ENCODE measurements at places on chromosomes 2 and 18.
A peak's percentile ranks its signal among the peaks of the same experiment; 100 is the strongest.

- DNase-seq: no peak
These were observed 130.6 kb downstream of the FMNL2 start for GRCh38 chr2:152465541-152465940.

- DNase-seq: no peak
These were observed 77.8 kb downstream of the SOCS6 start for GRCh38 chr18:70366670-70367069.

- DNase-seq: no peak
These were observed 90.1 kb downstream of the MALT1 start for GRCh38 chr18:58761241-58761969.

- DNase-seq: no peak
These were observed 46.1 kb upstream of the PTH2R start for GRCh38 chr2:208360259-208361076.

DNA sequence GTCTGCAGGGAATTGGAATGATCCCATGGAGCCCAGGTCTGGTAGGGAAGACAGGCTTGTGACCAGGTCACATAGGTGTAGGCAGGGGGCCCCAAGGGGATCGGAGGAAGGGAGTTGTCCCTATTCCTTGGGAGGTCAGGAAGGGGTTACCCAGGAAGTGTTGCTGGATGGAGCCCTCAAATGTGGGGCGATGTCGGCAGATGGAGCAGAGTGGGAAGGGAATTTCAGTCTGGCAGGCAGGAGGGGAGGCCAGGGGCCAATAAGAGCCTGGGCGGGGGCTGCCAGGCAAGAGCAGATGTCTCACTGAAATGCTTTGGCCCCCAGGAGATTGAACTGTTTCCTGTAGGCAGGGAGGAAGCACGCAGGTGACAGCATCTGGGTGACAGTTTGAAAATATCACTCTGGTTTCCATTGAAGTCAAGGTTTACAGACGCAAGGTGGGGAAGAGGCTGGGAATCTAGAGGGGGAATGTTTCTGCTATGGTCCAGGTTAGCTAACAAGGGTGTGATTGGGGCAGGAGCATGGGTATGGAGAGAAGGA lies 81.5 kb upstream of the SMAD2 start:
- DNase-seq: no peak

GRCh38 chr18:59566533-59566971 lies 130.7 kb downstream of the CCBE1 start:
- DNase-seq: peak; percentile 33

- DNase-seq: no peak
These were observed 7.4 kb downstream of the TMEM127 start for GRCh38 chr2:96258166-96259022.

- no peak for DNase-seq
These were observed 20.4 kb upstream of the BCL2 start for GRCh38 chr18:63339920-63340484.

- DNase-seq: no peak
These were observed 163.5 kb upstream of the NT5C1B start for GRCh38 chr2:18752667-18753422.

Measured in AG04449 (cell line).